ENCODE measurements at places on chromosomes 11 and 22. TPM values are rescaled to one million over a fixed set of nuclear protein-coding genes. Genes with fewer than 3 reads are reported as not detected.

Gene P2RY2
- total RNA-seq: 0.20 TPM

Gene SCGB1A1
- total RNA-seq: not detected

Gene TENM4
- total RNA-seq: not detected

Gene SYCE3
- total RNA-seq: not detected

Gene CDC42BPG
- 0.22 TPM for total RNA-seq

Gene CLMP
- 0.22 TPM for total RNA-seq

Gene CCDC116
- not detected for total RNA-seq
